ENCODE measurements at places on chromosomes 11 and 22.

- no peak for DNase-seq
Measured at GRCh38 chr11:94433049-94433448, 31.8 kb upstream of the GPR83 start.

GRCh38 chr11:12924650-12925049, 84.5 kb upstream of the RASSF10 start:
- DNase-seq = no peak

GRCh38 chr11:84437071-84437980, 1151.2 kb upstream of the CCDC90B start:
- no peak for DNase-seq

DNA sequence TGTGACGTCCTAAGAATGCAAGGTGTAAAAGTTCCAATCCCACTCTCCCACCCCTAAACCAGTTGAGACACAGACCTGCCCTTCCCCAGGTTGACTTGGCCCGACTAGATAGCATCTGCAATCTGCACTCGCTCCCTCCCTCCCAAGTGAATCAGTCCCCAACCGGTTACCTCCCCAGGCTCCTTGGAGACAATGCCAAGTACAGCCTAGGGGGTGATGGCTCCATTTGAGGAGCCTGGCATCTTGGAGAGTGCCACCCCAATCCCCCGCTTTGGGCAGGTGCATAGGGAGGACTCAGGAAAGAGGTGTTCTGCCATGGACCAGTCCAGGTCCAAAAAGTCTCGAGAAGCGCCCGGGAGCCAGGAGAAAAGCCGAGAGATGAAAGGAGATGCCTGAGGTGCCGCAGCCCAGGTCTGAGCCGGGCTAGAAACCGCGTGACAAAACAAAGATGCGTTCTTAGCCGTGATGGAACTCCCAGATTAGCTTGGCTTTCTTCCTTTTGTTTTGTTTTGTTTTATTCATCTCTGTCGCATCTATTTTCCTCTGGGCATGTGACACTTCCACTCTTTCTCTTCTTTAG, 18.7 kb upstream of the SNX32 start:
- DNase-seq = no peak

- peak; percentile 9 for DNase-seq
Measured at GRCh38 chr11:32090545-32091370, at the start of gene RCN1. RCN1 (plus strand) TSS chr11:32091074; CDS start chr11:32091197, 123 bp downstream.

DNA sequence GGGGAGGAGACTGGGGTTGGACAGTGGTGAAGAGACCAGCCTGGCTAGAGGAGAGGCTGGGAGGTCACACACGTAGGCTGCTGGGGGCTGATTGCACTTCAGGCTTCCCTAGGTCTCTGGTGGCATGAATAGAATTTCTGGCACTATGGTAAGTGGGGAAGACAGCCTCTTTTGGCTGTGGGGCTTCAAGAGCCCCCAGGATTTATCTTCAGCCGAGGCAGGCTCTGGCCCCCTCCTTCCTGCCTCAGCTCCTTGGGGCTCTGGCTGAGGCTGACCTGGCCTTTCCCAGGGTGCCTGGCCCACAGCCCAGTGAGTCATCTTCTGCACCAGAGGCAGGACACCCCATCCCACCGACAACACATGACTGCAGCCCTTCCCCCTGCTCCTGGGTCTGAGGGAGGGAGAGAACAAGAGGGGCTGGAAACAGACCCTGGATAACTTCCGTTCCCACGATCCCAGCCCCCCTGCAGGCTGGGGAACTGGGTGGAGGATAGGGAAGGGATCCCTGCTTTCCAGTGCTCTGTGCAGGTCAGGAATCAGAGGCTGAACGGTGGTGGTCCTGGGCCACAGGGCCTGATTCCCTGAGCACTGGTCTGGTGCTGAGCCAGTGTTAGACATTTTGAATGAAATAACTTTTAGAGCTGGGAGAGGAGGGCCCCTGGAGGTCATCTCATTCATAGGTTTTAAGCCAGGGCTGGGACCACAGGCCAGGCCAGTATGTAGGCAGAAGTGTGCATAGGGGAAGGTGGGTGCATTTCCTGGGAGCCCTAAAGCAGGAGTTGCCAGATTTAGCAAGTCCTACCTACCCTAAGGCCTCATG, 26.5 kb downstream of the ARHGEF17 start:
- DNase-seq = no peak

DNA sequence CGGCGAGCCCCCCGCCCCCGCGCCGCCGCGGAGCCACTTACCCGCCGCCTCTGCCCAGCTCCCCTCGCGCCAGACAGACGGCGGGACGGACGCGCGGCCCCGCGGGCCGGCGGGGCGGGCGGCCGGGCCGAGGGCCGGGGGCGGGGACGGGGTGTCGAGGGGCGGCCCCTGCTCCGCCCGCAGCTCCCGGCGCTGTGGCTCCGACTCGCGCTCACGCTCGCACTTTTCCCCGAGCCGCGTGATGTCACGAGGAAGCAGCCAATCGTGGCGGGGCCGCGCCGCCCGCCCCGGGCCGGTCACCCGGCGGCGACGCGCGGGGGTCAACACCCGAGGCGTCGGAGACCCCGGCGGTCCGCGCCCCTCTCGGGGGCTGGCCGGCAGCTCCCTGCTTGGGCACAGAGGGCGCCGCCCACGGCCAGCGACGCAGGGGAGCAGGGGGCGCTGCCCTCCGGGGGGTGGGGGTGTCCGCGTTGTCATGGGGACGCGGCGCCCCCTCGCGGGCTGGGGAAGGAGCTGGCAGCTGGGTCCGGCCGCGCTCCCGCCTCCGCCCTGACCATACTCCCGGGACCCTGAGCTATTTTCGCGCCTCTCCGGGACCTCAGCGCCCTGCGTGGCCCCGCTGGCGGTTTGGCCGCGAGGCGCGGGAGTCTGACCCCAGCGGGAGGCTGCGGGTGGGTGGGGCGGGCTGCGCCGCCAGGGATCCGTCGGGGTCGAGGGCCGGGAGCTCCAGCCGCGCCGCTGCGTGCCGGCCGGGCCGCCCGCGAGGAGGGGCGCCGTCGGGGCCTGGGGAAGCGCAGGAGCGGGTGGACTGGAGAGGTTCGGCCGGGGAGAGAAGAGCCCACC, at the start of gene CHRM4:
CHRM4 (minus strand) TSS at position 199 of the 843 bp plus-strand sequence. CDS start 5,219 bp downstream, outside the sequence.
- no peak for DNase-seq

DNA sequence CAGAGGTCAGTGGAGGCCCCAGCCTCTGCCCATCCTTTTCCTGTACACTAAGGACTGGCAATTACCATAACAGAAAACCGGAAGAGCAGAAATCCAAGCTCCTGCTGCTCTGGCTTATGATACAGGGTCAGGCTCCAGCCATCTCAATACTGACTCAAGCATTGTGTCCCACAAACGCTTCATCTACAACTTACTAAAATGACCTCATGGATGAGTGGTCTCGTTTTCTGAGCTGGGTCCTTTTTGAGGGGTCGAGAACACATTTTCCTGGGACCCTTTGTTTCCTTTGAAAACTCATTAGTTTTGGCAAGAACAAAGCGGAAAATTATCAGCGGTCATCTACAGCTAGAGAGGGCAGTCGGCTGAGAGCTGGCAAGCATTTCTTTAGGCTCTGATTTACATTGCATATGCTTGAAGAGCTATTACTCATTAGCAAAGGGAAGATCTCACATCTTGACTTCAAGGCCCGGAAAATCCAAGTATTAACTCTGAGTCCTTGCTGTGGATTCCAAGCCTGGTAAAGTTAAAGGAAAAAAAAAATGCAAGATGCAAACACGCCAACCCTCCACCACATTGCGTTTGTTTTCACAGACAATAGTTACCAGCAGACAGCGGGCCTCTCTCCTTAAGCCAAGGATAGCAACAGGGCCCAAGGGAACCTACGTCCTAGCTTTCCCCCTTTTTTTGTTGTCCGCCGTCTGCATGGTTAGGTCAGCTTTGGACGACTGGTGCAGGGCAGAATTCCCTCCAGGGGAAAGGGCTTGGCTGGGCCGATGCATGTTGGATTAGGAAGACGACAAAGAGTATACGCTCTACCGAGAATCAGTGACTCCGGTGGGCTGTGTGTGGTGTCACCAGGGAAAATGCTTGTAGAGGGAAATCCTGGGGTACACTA, 1.8 kb downstream of the TESMIN start:
- DNase-seq = no peak

DNA sequence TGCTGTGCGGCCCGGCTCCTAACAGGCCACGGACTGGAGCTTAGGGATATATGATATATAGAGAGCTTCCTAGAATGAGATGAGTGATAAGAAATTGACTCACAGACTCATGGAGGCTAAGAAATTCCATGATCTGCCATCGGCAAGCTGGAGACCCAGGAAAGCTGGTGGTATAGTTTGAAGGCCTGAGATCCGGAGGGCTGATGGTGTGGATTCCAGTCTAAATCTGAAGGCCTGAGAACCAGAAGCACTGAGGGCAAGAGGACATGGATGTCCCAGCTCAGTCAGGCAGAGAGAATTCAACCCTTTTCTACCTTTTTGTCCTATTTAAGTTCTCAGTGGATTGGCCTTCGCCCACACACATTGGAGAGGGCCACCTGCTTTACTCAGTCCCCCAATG, 564.8 kb downstream of the TBC1D22A start:
- DNase-seq = no peak

DNA sequence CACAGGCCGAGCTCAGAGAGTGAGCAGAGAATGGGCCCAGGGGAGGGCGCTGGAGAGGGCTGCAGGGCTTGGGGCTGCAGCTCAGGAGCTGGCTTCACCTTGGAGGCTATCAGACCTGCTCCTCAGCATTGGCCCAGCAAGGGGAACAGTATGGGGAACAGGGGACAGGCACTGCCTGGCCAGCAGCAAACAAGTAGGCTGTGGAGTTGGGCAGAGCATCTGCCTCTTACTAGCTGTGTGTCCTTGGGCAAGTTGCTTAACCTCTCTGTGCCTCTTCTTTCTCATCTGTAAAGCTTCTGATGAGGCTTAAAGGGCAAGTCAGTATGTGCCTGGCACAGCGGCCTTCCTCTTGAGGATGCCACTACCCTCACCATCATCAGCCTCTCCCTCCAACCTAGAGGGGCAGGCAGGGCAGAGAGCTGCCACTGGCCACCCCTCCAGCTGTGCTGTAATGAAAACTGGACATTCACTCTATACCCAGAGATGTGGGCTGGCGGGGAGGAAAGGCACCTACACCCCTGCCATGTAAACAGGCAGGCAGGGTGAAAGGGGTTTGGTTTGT, 7.5 kb upstream of the CDKN1C start:
- no peak for DNase-seq

GRCh38 chr11:87529486-87529885, 491.8 kb downstream of the TMEM135 start:
- no peak for DNase-seq

- DNase-seq = no peak
Measured at GRCh38 chr11:6862961-6863360, at the start of gene OR10A2. OR10A2 (plus strand) TSS chr11:6863057; CDS start chr11:6869755, 6,698 bp downstream.

- no peak for DNase-seq
Measured at GRCh38 chr11:75233754-75234172, 6.8 kb upstream of the TPBGL start.

DNA sequence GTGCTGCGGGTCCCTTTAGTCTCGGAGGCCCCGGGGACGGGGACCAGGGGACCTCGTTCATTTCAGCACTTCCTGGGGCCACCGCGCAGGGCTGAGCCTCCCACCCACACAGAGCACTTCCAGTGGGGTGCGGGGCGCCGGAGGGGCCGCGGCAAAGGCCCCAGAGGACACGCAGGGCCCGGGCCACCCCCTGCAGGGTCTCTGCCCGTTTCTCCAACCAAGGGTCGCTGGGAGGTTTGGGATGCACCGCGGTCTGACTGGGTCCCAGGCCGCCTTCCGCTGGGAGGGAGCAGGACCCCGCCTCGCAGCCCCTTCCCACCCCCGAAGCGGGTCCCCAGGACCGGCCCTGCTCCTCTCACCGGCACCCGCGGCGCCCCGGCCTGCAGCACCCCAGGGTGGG, 37.5 kb downstream of the TOLLIP start:
- DNase-seq = no peak

DNA sequence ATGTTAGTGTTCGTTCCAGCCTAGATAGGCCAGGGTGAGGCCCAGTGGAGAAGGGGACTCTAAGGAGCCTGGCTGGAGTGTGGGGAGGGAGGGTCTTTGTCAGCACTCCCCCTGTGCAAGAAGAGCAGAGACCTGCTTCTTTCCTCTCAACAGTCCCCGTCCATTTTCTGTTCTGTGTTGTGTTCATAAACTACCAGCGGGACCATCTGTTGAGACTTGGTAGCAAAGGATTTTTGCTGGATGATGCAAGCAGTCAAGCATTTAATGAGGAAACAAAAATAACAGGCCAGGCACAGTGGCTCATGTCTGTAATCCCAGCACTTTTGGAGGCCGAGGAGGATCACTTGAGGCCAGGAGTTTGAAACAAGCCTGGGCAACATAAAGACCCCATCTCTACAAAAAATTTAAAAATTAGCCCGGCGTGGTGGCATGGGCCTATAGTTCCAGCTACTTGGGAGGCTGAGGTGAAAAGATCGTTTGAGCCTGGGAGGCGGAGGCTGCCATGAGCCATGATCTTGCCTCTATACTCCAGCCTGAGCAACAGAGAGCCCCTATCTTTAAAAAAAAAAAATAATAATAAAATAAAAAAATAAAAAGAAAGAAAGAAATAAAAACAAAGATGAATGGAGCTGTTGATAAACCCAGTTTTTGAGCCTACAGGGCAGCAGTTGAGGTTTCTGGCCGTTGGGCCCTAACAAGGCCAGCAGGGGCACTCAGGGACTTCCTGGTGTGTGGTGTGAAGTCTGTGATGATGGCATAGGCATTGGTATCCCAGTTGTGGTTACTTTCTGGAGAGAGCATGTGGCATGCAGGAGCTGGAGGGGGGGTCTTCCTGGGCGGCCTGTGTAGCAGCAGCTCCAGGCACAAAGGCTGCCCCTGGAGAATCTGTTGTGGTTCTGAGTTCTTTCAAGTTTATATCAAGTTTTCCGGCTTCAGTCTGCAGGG, 1.7 kb upstream of the TXNRD2 start:
- DNase-seq = no peak

DNA sequence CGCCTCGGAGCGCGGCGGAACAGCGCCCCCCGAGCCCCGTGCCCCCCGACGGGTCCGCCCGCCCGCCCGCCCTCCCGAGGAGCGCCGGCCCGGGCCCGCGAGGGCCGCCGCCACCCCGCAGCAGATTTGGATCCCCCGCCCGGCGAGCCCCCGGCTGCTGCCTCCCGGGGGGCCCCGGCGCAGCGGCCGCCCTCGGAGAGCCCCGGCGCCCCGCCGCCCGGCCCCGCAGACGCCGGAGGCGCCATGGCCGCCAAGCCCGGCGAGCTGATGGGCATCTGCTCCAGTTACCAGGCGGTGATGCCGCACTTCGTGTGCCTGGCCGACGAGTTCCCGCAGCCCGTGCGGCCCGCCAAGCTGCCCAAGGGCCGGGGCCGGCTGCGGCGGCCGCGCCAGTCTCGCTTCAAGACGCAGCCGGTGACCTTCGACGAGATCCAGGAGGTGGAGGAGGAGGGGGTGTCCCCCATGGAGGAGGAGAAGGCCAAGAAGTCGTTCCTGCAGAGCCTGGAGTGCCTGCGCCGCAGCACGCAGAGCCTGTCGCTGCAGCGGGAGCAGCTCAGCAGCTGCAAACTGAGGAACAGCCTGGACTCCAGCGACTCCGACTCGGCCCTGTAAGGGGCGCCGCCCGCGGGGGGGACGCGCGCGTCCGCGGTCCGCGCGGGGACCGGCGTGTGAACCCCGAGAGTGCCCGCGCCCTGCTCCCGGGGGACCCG, 380 bp downstream of the C11orf96 start:
- no peak for DNase-seq

Data from stimulated activated CD8-positive, alpha-beta memory T cell treated with anti-CD3 and anti-CD28 coated beads, Interleukin-2, amount 100 ng/mL, for 1 hour (primary cell).